ENCODE measurements at places on chromosomes 12 and 14.

DNA sequence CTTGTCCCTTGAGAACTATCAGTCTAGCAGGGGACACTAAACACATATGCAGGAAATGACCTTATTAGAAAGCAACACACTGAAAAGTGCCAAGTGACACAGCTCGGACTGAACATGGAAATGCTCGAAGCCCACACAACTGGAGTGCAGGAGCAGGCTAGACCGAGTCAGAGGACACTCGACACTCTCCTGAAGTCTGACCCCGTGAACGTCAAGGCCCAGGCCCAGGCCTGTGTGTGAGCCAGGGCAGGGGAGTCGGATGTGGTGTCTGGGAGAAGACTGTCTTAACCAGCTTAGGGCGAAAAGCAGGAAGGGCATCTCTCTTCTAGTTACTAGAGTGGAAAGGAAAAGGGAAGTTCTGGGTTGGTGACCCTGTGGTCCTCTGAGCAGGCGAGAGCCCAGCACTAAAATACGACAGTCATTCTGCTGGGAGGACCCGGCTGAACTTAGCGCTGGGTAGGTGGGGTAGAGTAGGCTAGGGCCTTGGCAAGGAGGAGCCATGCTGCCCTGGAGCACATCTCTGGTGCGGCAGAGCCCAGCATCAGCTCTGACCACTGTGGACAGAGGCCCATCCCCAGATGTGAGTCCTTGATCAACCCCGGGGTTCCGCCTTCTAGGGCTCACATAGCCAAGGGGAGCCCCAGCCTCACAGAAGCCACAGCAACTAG, 93.0 kb downstream of the NTF3 start:
- DNase-seq = no peak

DNA sequence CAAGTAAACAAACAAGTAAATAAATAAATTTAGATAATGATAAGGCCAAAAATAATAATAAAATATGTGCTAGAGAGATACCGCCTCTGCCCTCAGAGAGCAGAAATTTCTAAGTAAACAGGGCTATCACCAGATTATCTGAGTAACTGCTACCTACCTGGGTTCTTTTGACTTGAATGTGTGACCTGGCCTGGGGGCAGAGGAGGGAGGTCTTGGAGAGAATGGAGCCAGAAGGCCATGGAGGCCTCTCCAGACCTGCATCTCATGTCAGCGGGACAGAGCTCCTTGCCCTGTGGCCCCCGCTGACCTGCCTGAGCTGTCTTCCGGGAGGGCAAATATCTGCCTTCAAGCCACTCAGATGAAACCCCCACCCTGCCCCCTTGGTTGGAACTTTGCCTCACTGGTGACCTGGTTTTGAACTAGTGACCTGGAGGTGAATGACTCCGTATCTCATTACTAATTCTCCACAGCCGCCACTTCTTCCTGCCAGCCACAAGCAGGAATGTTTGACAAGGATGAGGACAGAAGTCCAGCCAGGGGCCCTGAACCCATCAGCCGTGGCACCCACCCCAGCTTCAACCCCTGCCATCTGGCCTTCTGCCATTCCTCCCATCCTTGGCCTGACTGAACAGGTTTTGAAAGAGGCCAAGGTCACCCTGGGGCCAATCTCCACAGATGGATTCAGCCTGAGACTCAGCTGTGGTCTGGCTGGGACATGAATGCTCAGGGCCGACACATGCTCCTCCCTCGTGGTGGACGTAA, 86.8 kb upstream of the PARP11 start:
- DNase-seq = no peak

GRCh38 chr12:31590642-31591379, at the start of gene DENND5B:
Gene DENND5B (minus strand): TSS chr12:31591136. CDS start chr12:31590832, 304 bp downstream.
- DNase-seq = no peak

GRCh38 chr12:102504871-102505270, 24.5 kb upstream of the IGF1 start:
- DNase-seq = no peak

- DNase-seq = no peak
Measured at GRCh38 chr14:55198749-55199148, 7.4 kb upstream of the DLGAP5 start.

DNA sequence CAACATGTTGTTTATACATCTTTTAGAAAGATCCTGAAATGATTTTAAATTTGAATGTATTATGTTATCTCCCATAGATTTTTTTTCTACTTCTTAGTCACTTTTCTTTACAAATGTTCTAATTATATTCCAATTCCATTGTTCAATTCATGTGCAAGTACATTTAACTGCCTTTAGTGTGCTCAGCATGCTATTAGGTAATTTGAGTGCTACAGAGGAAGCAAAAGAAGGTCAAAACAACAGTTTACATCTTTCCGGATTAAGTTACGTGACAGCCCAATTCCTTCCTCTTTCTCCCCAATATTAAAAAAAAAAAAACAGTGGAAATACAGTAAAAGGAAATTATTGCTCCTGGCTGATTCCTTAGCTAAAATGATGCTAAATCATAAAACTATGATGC, 98.3 kb downstream of the RTN1 start:
- DNase-seq = peak; percentile 39

- no peak for DNase-seq
Measured at GRCh38 chr12:89825591-89826449, 117.2 kb upstream of the ATP2B1 start.

- DNase-seq = no peak
Measured at GRCh38 chr14:77421201-77421600, 2.1 kb downstream of the NOXRED1 start.

GRCh38 chr12:72273851-72274351, 1.7 kb downstream of the TRHDE start:
- no peak for DNase-seq

GRCh38 chr12:52171950-52172512, 19.8 kb downstream of the KRT80 start:
- DNase-seq = peak; percentile 23

- DNase-seq = peak; percentile 54
Measured at GRCh38 chr12:85448548-85449139, 168.6 kb downstream of the ALX1 start.

DNA sequence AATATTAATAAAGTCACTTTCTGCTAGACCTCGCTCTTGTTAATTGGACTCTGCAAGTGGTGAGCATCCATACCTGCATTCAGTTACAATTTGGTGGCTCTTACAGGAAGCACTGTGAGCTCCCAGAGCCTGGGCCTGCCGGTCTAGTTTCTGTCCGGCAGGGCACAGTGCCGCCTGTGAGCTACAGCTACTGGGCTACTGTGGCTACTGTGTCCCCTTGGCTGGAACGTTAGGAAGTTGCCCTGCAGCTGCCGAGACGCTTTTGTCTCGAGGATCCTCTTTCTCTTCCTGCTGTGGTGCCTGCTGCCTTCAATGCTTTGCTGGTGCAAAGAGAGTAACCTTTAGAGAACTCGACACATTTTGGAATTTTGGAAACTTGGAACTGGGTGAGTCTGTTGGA, 44.6 kb upstream of the PTGDR start:
- no peak for DNase-seq

DNA sequence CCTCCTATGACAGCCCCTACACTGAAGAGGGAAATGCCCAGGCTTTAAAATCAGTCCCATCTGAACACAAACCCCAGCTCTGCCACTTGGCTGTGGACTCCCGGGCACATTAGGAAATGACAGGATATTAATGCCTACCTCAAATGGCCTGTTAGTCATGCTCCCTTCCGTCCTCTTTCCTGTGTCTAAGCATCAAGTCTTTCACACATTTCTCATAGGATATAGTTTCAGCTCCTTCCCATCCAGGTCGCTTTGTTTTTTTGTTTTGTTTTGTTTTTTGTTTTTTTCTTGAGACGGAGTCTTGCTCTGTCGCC, 16.1 kb downstream of the PLEK2 start:
- DNase-seq = no peak

DNA sequence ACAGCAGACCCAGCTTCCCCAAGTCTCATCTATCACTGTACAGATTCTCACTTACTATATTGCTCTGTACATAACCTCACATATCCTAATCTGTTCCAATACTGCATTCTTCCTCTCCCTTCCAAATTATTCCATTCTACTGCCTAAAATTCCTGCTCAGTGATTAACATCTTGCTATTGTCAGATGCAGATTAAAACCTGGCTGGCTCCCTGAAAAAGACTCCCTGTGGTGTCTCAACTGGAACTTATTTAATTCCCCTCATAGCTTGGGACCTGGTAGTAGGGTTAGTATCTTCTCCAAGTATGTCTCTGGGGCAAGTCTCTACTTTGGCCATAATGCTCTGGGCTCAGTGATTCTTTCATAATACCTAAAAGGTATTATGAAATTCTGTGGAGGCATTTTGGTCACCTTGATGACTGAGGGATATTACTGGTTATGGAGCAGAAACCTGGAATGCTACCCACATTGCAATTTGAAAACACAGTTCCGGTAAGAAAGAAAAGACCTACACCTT, 55.8 kb downstream of the PAWR start:
- no peak for DNase-seq

GRCh38 chr12:87310126-87310525, 719.1 kb downstream of the C12orf50 start:
- DNase-seq = no peak

DNA sequence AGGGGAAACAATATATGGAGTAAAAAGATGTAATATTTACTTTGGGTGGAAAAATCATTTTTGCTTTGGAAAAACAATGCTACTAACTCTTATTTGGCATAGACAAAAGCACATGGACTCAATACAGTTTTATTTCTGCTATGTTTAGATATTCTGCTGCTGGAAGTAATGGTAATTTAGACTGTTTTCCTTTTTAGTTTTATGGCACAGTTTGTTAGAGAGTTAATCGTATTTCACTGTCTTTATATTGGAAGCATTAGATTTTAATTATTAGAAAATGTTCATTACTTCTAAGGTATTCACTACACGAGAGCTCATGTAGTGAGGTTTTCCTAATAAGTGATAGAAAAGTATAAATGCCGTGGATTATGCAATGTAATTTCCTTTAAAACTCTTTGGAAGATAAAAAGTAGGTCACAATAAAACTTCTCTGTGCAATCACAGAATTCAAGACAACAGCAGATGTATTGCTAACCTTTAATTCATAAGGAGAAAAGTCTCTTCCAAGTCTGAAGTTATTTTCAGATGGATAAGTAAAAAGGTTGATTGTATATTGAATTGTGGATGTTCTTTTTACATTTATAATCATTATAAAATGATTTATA, 851.8 kb downstream of the TMTC2 start:
- no peak for DNase-seq

GRCh38 chr12:61111218-61111617, 1149.0 kb upstream of the USP15 start:
- DNase-seq = no peak

GRCh38 chr12:127459687-127460086, 807.3 kb upstream of the TMEM132C start:
- DNase-seq = no peak

DNA sequence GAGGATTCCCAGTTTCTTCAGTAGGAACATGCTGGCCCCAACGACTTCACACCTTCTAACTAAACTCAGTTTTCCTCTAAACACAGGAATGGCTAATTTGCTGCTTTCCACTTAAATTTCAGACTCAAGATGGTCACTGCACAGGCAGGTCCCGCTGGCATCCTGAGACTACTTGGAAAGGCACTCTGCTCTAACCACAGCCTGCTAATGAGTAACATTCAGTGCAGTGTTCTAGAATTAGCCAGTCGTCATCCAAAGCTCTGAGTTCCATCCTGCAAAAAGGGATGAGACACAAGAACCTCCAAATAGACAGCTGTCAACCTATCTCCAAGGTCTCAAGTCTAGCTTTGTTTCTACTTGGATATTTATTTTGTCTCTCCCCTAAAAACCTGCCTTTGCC, 6.0 kb downstream of the CCDC92 start:
- no peak for DNase-seq

- no peak for DNase-seq
Measured at GRCh38 chr12:14959463-14959862, 1.9 kb downstream of the ARHGDIB start.

- peak; percentile 89 for DNase-seq
Measured at GRCh38 chr12:95998611-95999286, 2.6 kb upstream of the HAL start.

- DNase-seq = peak; percentile 45
Measured at GRCh38 chr12:54404061-54405004, 14.7 kb downstream of the ITGA5 start.

GRCh38 chr14:73786636-73787485, 64.8 kb upstream of the PTGR2 start:
- DNase-seq = peak; percentile 20

GRCh38 chr12:124024263-124024678, 51.3 kb downstream of the ZNF664 start:
- DNase-seq = no peak

DNA sequence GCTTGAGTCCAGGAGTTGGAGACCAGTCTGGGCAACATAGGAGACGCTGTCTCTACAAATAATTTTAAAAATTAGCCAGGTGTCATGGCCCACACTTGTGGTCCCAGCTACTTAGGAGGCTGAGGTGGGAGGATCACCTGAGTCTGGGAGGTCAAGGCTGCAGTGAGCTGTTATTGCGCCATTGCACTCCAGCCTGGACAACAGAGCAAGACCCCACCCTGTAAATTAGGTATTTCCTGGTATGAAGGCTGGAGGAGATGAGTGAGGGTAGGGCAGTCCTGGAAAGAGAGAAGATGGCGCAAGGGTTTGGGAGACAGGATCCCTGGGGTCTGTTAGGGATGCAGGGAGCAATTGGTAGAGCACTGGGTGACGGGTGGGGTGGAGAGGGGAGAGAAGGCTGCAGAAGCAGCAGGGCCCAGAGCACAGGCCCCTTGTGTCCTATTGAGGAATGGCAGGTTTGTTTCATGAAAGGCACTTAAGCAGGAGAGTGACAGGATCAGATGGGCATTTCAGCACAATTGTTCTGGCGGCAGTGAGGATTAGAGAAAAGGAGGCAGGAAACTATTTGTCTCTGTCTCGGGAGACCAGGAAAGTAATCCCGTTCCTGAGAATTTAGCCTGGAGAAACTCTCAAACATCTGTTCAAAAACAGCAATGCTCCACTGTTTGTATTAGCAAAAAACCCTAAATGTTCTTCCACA, 47.2 kb upstream of the KTN1 start:
- no peak for DNase-seq

- DNase-seq = no peak
Measured at GRCh38 chr12:92702754-92703679, at the start of gene PLEKHG7. Gene PLEKHG7 (plus strand): TSS chr12:92702989. CDS start chr12:92706632, 3,643 bp downstream.

DNA sequence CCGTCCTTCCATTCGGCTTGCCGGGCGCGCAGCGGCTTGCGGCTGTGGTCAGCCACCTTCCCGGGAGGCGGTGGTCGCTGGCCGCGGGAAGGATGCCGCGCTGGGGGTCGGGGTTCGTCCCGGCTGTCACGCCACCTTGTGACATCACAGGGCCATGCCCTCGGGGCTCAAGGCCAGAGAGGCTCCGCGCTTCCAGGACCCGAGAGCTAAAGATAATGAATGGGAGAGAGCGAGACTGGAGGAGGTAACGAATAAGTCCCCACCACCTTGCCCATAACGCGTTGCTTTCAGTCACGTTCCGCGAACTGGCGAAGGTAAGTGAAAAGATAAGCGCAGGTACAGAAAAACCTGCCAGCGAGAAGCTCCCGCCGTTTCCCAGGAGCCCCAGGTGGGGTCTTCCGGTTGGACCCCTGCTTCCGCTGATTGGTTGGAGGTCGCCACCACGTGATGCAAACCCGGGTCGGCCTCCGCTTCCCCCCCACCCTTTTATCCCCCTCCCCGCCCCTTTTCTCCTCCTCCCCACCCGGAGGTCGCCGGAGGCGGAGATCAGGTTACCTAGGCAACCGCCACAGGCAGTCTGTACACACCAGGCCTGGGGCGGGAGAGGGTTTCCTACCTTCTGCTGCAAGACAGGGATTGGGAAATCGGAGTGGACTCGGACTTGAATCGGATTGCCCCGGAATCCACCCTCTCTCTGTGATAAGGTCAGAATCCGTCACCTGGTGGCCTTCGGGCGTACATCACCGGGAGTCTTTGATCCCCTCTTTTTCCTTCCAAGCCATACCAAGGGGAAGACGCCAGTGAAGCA, at the start of gene LRRC9:
TSS of gene LRRC9 (plus strand) at position 575 of the 808 bp plus-strand sequence.
- no peak for DNase-seq

- no peak for DNase-seq
Measured at GRCh38 chr12:60176891-60177290, 581.1 kb downstream of the SLC16A7 start.

Measured in AML-193 (cell line).